HS-27A (cell line): ENCODE measurements at places on chromosomes 16 and 17.
A peak's percentile ranks its signal among the peaks of the same experiment; 100 is the strongest.

DNA sequence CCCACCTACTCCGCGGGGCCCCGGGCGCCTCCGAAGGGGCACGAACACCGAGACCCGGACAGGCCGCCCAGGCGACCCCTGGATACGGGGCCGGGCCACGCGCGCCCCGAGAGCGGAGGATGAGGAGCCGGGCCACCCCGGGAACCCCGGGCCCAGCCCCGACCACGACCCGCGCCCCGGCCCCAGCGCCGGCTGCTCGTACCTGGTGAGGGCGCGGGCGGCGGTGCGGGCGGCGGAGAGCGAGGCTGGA is 192 bp downstream of the FASN start:
- DNase-seq = no peak

DNA sequence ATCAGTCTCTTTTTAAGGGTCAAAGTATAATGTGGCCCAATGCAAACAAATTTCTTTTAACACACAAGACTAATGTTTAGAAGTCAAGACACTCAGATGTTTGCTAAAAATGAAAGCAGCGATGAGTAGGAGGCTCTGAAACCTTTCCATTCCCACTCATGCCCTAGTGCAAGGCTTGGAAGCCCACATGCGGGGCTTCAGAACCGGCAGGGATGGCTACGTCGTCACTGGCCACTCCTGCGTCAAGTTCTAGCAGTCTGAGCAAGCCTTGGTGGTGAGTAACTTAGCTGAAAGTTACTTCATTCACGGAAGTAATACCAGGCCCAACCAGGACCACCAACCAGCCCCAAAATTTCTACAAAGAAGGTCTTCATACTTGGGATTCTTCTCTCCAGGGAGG is 14.8 kb upstream of the TMED6 start:
- DNase-seq = no peak

GRCh38 chr16:71423865-71424264 is 18.0 kb downstream of the TLE7 start:
- no peak for DNase-seq

- peak; percentile 73 for DNase-seq
Observed at GRCh38 chr16:66741169-66741900, 10.1 kb downstream of the DYNC1LI2 start.

DNA sequence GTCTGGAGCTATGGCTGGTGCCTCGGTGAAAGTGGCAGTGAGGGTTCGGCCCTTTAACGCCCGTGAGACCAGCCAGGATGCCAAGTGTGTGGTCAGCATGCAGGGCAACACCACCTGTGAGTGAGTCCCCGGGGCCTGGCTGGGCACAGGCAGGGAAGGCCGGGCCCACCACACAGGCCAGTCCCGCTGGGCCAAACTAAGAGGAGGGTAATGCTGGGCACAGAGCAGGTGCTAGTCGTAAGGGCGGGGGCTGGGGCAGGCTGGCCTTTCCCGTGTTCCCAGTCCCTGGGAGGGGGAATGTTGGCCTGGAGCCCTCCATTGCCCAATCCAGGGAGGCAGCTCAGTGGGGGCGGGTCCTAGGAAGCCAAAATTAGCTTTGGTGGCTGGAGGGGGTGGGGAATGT is 2.5 kb downstream of the KIF1C start:
- no peak for DNase-seq

- DNase-seq = no peak
Observed at GRCh38 chr17:78986048-78986648, 6.4 kb upstream of the LGALS3BP start.

- DNase-seq = no peak
Observed at GRCh38 chr16:67930678-67931211, 917 bp downstream of the CTRL start.
